ENCODE measurements at places on chromosomes 1 and 21.

DNA sequence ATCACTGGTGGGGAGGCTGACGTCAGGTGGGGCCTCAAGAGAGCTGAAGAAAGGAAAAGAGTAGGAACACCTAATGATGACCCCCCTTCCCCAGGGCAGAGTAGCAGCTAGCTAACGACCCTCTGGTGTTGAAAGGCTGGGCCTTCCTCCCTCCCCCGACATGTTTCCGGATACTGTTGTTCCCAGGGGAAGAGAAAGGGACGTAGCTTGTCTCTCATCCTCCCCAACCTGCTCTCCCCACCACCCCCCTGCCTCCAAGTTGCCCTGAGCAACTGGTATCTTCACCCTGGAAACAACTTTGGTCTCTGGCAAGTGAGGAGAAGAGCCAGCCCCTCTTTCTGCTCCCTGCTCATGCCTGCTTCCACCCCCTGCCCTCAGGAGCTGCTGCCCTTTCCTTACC, 2.4 kb downstream of the SEMA6C start:
- no peak for DNase-seq

GRCh38 chr1:181813266-181813665, 248.2 kb downstream of the ZNF648 start:
- DNase-seq: no peak

- DNase-seq: no peak
Observed at GRCh38 chr1:229778794-229779193, 152.7 kb downstream of the URB2 start.

DNA sequence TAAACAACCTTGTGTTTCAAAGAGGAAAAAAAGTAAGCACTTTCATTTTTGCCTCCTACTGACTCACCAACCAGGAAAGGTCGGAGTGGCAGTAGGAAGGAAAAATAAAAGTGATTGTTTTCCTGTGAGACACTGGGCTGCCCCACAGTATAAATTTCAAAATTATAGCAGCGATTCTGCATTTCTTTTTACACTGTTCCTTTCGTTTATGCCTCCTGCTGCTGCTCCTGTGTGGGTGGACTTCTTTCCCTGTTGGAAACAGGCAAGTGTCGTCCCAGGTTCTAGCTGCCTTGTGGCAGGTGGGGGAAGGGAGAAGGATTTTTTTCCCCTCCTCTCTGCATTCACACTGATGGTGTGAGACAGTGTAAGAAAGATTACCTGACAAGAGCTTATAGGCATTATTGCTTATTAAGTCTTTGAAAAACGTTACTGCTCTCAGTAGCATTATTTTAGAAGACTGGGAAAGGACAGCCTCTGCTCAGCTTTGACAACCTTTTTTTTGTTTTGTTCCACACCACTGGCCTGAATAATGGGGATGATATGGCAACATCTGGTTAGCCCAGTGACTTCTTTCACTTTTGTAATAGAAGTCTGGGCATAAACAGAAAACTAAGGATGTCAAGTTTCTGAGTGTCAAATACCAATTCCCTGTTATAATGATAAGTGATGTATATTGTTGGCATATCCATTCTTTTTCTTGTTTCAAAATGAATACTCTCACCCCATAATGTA, 77.9 kb downstream of the NEK7 start:
- no peak for DNase-seq

GRCh38 chr1:77100875-77101274, 118.4 kb downstream of the PIGK start:
- DNase-seq: no peak

- no peak for DNase-seq
Observed at GRCh38 chr1:7014640-7014930, 229.3 kb downstream of the CAMTA1 start.

DNA sequence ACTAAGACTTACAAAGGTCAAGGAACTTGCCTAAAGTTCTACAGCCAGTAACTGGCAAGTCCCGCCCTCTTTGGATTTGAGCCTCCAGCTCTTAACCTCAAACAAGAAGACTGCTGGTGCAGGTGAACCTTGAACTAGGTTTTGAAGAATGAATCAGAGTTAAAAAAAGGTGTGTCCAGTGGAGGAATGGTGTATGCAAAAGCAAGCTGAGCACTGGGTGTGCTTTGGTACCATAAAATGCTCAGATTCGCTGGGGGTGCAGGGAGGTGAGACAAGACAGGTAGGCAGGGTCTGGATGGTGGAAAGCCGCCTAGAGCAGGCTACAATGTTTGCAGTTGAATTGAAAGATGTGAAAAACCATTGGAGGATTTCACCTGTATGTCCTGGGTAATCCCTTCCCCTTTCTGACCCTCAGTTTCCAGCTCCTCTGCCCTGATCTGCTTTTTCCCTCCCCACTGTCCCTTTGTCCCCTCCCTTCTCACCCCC, 39.8 kb downstream of the FOXD2 start:
- no peak for DNase-seq

DNA sequence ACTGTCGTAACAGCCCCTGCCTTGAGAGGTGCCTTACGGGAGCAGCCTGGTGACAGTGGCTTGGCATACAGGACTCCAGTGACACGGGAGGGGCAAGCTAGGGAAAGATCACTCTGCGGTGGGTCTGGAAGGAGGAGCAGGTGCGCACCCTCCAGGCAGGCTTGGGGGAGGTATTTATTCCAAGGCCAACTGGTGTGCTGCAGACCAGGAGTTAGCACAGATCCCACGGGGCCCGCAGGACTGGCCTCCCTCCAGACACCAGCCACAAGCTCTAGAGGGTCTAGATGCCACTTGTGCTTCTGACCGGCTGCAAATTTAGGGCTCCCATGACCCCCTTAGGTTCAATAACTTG, 22.1 kb downstream of the PSEN2 start:
- no peak for DNase-seq

DNA sequence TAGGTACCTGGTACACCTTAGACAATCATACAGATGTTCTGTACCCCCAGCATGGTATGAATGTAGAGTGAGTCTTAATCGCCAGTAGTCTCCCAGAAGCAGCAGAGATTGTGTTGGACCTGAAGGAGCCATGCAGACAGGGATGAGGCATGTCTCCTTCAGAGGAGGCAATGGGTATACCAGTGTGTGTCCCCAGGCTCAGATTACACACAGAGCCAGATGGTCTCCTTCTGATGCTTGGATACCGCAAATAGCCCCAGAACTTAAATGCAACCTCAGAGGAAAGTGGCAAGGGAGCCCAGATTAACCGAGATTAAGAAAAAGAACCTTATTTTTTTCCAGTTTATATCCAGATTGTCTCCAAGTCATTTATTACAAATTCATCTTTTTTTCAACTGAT, 96.8 kb upstream of the C21orf91 start:
- no peak for DNase-seq

DNA sequence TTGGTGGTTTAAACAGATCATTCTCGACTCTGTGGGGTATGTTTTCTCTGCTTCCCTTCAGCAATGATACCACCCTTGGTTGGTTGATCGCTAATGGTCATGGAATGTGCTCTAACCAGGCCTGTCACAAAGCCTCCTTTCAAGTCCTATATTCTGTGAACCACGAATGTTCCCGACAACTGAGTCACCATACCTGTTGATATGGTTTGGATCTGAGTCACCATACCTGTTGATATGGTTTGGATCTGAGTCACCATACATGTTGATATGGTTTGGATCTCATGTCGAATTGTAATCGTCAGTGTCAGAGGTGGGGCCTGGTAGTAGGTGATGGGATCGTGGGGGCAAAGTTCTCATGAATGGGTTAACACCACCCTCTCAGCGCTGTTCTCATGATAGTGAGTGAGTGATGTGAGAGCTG, 10.2 kb upstream of the CAMK2N1 start:
- DNase-seq: no peak

GRCh38 chr1:206709322-206709721, 24.6 kb downstream of the MAPKAPK2 start:
- DNase-seq: no peak

DNA sequence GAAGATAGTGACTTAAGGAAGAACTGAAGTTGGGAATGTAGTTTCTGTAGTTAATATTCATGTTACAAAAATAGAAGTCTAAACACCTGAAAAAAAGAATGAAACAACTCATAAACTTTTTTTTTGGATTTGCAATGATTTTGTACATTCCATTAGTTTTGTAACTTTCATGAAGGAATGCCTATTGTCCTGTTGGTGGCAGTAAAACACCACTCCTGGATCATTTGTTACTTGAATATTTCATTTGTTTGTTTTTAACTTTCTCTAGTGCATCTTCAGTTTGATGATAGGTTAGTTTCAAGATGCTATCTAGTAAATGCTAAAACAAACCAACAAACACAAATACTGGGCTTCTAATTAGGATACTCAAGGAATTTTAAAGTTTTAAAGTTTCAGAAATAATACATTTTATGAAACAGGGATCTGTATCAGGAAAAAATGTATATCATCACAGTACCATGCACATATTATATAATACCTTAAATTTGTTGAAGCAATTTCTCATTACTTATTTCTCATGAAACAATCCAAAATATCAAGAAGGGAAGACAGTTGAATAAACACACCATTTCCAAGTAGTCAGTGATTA, 229.7 kb upstream of the CACYBP start:
- DNase-seq: no peak

DNA sequence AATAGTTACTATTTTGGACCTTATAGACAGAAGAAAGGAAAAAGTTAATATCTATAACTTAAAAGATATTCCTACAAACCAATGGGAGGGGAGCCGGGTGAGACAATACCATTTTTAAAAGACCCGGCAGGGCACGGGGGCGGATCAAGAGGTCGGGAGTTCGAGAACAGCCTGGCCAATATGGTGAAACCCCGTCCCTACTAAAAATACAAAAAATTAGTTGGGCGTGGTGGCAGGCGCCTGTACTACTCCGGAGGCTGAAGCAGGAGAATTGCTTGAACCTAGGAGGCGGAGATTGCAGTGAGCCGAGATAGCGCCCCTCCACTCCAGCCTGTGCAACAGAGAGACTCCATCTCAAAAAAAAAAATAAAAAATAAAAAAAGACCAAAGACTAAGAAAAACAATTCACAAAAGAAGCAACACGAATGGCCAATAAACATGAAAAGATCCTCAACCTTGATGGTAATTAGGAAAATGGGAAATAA, 1.2 kb upstream of the PSMB2 start:
- DNase-seq: no peak

GRCh38 chr1:33039840-33040239, 3.2 kb upstream of the AK2 start:
- no peak for DNase-seq

- DNase-seq: no peak
Observed at GRCh38 chr21:35319684-35320283, 270.7 kb upstream of the RUNX1 start.

GRCh38 chr1:158286487-158286886, 3.2 kb upstream of the CD1C start:
- no peak for DNase-seq

DNA sequence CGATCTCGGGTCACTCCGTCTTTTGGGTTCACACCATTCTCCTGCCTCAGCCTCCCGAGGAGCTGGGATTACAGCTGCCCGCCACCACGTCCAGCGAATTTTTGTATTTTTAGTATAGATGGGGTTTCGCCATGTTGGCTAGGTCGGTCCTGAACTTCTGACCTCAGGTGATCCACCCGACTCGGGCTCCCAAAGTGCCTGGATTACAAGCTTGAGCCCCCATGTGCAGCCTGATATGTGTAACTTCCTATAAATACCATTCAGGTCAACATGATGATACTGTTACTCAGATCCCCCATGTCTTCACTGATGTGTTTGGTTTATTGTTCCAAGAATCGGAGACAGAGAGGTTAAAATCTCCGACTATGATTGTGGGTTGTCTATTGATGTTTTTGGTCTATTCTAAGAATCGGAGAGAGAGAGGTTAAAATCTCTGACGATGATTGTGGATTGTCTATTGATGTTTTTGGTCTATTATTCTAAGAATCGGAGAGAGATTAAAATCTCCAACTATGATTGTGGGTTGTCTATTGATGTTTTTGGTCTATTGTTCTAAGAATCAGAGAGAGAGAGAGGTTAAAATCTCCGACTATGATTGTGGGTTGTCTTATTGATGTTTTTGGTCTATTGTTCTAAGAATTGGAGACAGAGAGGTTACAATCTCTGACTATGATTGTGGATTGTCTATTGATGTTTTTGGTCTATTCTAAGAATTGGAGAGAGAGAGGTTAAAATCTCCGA, 17.0 kb downstream of the C1orf159 start:
- DNase-seq: no peak

DNA sequence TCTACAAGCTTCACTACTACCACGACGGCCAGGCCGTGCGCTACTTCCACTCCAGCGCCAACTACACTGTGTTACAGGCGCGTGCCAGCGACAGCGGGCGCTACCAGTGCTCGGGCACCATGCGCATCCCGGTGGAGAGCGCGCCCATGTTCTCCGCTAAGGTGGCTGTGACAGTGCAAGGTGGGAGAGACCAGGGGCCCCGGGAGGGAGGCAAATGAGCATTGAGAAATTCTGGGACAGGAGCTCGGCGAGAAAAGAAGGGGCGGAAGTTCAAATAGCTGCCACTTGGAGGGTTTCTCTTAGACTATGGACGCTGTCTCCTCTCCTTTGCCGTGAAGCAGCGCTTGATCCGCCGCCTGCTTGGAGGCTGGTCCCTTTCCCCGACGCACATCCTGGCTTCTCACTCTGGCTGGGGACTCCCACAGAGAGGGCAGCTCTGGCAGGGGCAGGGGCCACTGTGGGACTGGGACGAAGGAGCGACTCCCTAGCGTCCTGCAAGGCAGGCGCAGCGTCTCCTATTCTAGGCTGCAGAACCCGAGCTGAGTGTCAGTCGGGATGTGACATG, 4.6 kb downstream of the FCRLB start:
- DNase-seq: peak; percentile 70

- no peak for DNase-seq
Observed at GRCh38 chr21:25891596-25891995, 156.8 kb downstream of the GABPA start.

- no peak for DNase-seq
Observed at GRCh38 chr21:38170704-38171682, 85.8 kb upstream of the KCNJ15 start.

- no peak for DNase-seq
Observed at GRCh38 chr1:237911911-237912310, 21.2 kb upstream of the ZP4 start.

- DNase-seq: no peak
Observed at GRCh38 chr1:115082949-115083348, 6.4 kb downstream of the TSPAN2 start.
